ENCODE measurements at places on chromosomes 7 and 10. TPM values are rescaled to one million over a fixed set of nuclear protein-coding genes. Genes with fewer than 3 reads are reported as not detected.

TEX36 gene
- total RNA-seq: not detected

TAS2R5 gene
- not detected for total RNA-seq

NUTM2E gene
- total RNA-seq: 0.11 TPM

LIPF gene
- total RNA-seq: not detected

CREB5 gene
- total RNA-seq: 0.77 TPM

SFRP4 gene
- not detected for total RNA-seq

LLCFC1 gene
- not detected for total RNA-seq

HOXA1 gene
- total RNA-seq: 0.53 TPM

OR13A1 gene
- not detected for total RNA-seq

ING3 gene
- 10.9 TPM for total RNA-seq

CLCN1 gene
- total RNA-seq: not detected

TSC22D4 gene
- total RNA-seq: 54.5 TPM
